Coronary artery (tissue), 2 donors: ENCODE measurements at places on chromosomes 6 and 20.

DNA sequence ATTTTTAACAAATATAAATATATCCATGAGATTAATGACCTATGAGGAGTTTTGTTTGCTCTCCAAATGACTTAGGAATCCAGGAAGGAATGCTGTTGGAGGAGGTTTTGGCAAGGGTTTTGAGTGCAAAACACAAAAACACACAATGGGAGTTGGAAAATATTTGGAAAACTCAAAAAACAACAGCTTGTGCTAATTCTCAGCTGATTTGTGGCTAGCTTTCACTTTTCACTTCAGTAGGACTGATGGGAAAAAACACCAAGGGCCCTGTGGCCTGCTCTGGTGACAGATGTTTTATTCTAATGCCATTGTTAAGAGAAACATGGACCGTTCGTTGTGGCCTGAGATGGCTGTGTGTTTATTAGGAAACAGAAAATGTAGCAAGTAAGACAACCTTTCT is 113.9 kb downstream of the ALDH8A1 start:
- DNase-seq = no peak

DNA sequence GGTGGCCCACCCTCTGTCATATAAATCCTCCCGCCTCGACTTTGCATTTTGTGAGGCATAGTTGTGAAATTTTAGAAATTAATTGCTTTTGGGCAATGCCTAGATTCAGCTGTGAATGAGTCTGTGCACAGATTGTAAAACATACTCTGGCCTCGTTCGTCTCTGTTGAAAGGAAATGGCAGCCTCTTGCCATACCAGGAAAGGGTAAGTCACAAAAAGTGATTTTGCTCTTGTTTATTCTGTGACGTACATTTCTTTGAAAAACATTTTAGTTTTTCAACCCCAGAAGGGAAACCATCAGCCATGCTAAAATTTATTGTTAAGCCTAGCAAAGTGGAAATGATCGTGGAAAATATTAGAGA is 15.3 kb upstream of the EXOC2 start:
- no peak for DNase-seq

DNA sequence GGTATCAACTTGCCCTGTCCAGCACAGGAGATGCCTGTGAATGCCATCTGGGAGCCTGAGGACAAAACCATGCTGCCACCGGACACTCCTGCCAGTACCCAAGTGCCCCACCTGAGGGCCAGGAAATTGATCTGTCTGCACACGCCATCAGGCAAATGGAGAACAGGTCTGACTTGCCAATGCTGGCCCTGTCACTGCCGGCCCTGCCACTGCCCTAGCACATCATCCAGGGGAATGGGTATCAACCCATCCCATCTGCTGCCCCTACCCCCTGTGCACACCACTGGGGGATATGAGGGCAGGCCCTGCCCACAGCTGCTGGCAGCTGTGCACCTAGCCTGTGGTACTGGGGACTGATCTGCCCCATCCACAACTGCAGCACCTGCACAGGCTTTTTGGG is 1081.6 kb upstream of the EYS start:
- DNase-seq = no peak

DNA sequence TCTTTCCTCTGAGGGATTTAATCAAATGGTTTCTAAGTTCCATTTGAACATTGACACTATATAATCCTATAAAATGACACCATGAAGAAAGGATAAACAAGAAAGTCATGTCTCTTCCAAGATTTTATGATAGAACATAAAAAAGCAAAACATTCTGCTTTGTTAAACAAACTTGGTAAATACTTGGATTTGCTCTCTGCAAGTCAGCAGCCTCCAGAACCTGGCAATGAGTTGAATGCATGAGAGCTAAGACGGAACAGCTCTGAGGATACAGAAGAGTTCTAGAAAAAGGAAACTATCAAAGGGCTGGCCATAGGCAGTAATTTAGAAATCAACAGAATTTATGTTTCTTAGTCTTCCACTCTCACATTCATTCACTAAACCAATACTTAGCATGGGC is 656.0 kb upstream of the ID4 start:
- no peak for DNase-seq

- DNase-seq = no peak
These were observed 149.8 kb downstream of the BTBD9 start for GRCh38 chr6:38489951-38490350.

GRCh38 chr20:64254156-64254555 is 1.4 kb upstream of the PCMTD2 start:
- DNase-seq = no peak
